ENCODE measurements at places on chromosomes 4 and X. TPM values are rescaled to one million over a fixed set of nuclear protein-coding genes. Genes with fewer than 3 reads are reported as not detected.

The DGKK gene
- total RNA-seq, result not detected

The GABRE gene
- 1.9 TPM for total RNA-seq

The GAGE1 gene
- not detected for total RNA-seq

The IQCM gene
- total RNA-seq, result not detected

The GPR34 gene
- total RNA-seq, result not detected

The IGSF1 gene
- not detected for total RNA-seq

The SNCA gene
- total RNA-seq, result 69.8 TPM

The FAM9C gene
- 0.86 TPM for total RNA-seq

The UGT2B10 gene
- not detected for total RNA-seq

The PSAPL1 gene
- not detected for total RNA-seq

The CT47B1 gene
- not detected for total RNA-seq

The AFP gene
- 1.2 TPM for total RNA-seq

The YIPF7 gene
- total RNA-seq, result not detected

The TCEAL2 gene
- total RNA-seq, result not detected

The NLGN4X gene
- total RNA-seq, result not detected

The HPGDS gene
- not detected for total RNA-seq

The RAB41 gene
- total RNA-seq, result not detected

The ATP2B3 gene
- total RNA-seq, result not detected

The NWD2 gene
- total RNA-seq, result not detected

The ZCCHC18 gene
- total RNA-seq, result 0.18 TPM

The PITX2 gene
- not detected for total RNA-seq

The SMIM43 gene
- total RNA-seq, result not detected

The RNF175 gene
- total RNA-seq, result not detected

The GPRASP2 gene
- 24.6 TPM for total RNA-seq

The NXF3 gene
- not detected for total RNA-seq

The MAGEB2 gene
- total RNA-seq, result not detected

Measured in myometrial cell (primary cell).